ENCODE measurements at places on chromosomes 4 and X. TPM values are rescaled to one million over a fixed set of nuclear protein-coding genes. Genes with fewer than 3 reads are reported as not detected.

The ITGB1BP2 gene
- 2.1 TPM for total RNA-seq

The ARHGEF6 gene
- 12.2 TPM for total RNA-seq

The POU4F2 gene
- total RNA-seq = not detected

DNA sequence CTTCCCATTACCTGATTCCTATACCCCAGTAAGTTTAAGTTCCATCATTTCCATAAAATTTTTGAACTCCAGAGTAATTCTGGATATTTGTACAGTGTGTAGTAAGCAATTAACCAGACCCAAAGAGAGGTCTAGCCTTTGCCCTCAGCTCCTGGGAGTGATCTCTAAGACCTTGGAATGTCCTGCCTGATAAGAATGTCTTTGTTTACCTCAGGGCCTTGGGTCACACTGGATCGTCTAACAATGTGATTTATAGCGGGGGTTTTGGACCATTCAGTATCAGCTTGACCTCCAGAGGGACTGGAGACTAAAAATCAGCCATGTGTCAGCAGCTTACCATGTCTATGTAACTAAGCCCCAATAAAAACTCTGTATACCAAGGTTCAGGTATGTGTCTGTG lies 330.9 kb upstream of the PPP1R2C start:
- DNase-seq = no peak

The MAPK10 gene
- 75.6 TPM for total RNA-seq

DNA sequence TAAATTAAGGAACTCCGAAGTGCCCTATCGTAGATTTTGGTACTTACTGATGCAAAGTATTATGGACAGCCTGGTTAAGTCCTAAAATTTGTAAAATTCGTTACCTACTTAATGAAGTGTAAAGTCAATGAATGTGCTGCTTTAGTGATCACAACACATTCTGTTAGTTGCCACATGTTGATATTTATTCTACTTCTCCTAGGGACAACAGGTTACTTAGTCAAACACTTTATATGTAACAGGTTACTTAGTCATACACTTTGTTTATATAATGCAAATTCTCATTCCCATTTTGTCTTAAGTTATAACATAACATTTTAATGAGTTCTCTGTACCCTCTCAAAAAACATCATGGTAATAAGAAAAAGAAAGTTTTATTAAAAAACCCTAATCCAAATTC lies 643.0 kb upstream of the FTHL17 start:
- no peak for DNase-seq

The KLHL4 gene
- 2.0 TPM for total RNA-seq

GRCh38 chr4:40357738-40358137 lies 22.6 kb downstream of the CHRNA9 start:
- no peak for DNase-seq

- no peak for DNase-seq
Measured at GRCh38 chrX:129262912-129263311, 260.4 kb downstream of the SMARCA1 start.

DNA sequence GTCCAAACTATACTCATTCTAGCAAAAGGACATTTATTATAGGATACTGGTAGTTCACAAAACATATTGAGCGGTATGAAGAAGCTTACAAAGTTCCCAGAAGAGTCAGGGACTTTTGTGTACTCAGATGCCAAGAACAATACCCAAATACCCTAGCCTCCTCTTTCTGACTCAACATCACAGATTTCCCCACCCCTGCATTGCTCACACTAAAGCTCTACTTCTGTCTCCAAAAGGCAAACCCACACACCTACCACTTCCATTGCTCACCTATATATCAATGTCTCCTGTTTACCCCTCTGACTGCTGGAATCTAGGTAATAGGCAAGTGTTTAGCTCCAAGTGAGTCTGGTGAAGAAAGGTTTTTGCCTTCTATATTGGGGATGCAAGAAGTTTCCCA lies 100.7 kb upstream of the HCCS start:
- no peak for DNase-seq

DNA sequence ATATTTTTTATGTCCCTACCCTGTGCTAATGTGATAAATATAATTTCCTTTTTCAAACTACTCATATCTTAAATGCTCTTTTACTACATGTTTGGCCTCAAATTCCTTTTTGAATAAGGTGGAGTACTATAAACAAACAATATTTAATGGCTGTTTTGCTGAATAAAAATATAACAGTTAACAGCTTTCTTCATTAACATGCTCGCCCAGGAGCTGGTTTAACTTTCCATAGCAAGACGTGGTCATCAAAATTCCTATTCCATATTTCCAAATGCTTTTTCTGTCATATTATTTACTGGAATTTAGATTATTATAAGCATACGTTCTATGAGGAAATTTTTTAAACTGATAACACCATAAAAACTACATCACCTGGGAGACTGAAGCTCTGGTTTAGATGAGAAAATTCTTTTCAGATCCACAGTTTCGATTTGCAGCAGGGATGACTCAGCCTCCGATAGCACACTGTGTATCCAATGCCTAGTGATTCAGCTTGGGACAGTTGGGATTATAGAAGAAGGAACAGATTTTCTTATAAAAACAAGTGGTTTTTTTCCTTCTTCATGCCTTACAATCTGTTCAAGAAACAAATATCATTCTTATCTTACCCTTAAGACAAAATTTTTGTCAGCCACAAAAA lies 129.1 kb downstream of the FBXO8 start:
- DNase-seq = no peak

The MXRA5 gene
- 26.4 TPM for total RNA-seq

GRCh38 chr4:151993521-151993920 lies 232.7 kb upstream of the GATB start:
- no peak for DNase-seq

DNA sequence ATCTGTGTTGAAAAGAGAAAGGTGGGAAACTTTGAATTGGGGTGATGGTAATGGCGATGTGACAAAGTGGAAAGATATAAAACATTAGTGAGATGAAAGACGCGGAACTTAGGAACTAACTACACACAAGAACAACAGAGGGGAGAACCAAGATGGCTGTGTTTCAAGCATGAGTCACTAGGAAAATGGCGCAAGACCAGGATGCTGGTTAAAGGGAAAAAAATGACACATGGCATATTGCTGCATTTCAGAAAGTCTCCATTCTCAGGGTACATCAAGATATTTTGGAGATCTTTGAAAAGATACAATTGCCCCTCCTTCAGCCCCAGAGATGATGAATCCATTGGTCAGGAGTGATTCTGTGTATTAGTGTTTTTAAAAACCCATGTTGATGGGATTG lies 164.4 kb downstream of the FBXO8 start:
- no peak for DNase-seq

The RCHY1 gene
- 15.2 TPM for total RNA-seq

GRCh38 chrX:15721911-15722310 lies 16.2 kb upstream of the CA5B start:
- no peak for DNase-seq

All from chondrocyte (in vitro differentiated cells).